ENCODE measurements at places on chromosomes 5 and 9.

- DNase-seq: peak; percentile 33
Measured at GRCh38 chr9:109107402-109108240, 12.1 kb downstream of the TMEM245 start.

- no peak for DNase-seq
Measured at GRCh38 chr9:91658513-91659105, 235.0 kb upstream of the NFIL3 start.

GRCh38 chr5:4873652-4874051 lies 266.5 kb upstream of the ADAMTS16 start:
- DNase-seq: no peak

DNA sequence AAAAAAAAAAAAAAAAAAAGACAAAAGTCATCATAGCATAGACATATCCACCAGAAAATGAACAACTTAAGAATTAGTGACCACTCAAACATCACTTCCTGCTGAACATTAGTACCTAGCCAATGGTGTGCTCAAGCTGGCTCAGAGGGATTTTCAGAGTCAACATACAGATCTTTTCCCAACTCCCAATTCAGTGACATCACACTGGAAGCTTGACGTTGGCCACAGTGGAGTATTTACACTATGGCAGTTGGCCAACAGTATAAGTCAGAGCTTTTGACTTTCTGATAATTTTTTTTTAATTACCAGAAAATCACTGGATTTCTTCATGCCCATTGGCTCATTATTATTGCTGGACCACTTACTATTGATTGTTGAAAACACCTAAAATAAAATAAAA lies 383.5 kb downstream of the ARHGEF28 start:
- DNase-seq: no peak

GRCh38 chr9:13450723-13451122 lies 171.2 kb upstream of the MPDZ start:
- DNase-seq: no peak

DNA sequence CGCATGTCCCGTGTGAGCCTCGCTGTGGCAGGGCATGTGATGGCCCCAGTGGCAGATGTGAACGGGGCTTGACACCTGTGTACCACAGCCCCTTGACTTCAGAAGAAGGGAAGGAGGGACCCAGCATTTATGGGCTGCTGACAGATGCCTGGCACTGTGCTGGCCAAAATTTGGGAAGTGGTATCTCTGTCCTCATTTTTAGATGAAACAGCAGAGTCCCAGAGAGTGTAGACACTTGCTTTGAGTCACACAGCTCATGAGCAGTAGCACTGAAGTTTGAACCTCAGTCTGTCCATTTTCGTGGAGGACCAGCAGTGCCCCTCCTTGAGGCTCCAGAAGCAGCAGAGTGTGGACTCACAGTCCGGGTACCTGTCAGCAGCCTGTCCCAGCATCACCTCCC lies 16.5 kb downstream of the NEK6 start:
- DNase-seq: no peak

GRCh38 chr9:19231904-19232822 lies 1.7 kb downstream of the DENND4C start:
- no peak for DNase-seq

- no peak for DNase-seq
Measured at GRCh38 chr5:132239776-132240175, 12.1 kb upstream of the P4HA2 start.

- no peak for DNase-seq
Measured at GRCh38 chr5:113891491-113891890, 378.0 kb downstream of the YTHDC2 start.
